Left renal cortex interstitium (tissue), 4 donors: ENCODE measurements at places on chromosomes 13 and 19.

GRCh38 chr13:106036870-106037269, 498.6 kb downstream of the EFNB2 start:
- no peak for DNase-seq

DNA sequence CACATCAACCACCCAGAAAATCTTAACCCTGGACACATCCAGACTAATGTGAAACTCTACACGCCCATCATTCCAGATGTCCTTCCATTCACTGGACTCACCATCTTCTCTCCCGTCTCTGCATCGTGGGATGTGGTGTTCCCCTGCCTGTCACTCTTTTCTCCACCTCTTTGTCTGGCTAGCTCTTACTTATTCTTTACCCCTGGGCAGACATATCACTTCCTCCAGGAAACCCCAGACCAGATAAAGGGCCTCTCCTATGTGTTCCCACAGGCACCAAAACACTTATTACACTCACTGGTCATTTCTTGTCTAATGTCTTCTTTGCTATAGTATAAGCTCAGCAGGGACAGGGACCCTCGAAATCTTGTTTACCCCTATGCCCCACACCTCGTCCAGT, 109.3 kb upstream of the IPO5 start:
- DNase-seq = no peak

- DNase-seq = no peak
Measured at GRCh38 chr13:99995104-99995588, 13.6 kb downstream of the ZIC2 start.

DNA sequence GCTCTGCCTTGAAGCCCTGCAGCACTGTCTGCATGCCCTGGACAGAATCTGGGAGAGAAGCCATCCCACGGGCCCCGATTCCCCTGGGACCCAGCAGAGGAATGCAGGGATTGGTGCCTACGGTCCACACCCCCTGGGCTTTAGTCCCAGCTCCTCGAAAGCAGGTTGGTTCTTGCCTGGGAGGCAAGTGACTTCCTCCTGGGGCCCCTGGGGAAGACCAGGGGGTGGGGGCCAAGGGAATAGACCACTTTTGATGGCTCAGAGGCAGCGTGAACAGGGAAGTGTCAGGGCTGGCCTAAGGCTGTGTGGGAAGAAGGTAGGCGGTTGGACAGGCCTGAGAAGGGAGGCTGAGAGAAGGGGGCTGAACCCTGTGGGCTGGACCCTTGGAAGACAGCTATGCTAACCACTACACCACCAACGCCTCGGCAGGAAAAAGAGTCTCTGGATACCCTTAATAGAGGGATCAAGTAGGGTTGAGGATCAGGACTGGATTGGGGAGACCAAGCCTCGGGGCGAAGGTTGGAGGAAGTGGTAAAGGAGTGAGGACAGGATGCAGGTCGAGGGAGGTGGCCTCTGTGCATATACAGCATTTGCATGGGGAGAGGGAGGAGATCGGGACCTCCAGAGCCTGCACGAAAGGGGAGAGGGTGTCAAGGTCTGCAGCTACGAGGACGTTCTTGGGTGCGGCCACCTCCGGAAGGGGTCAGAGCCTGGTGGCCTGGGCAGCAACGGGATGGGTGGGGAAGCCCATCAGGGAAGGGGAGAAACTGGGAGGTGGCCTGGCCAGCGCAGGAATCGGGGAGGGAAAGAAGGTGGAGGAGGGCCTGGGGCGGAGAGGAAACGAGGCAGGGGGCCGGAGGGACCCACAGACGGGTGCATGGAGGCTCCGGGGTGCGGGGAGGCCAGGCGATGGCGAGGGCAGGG, 709 bp downstream of the DPP9 start:
- no peak for DNase-seq

- peak; percentile 41 for DNase-seq
Measured at GRCh38 chr13:30142486-30143211, 164.7 kb downstream of the KATNAL1 start.
